ENCODE measurements at places on chromosomes 7 and 10.
A peak's percentile ranks its signal among the peaks of the same experiment; 100 is the strongest.

DNA sequence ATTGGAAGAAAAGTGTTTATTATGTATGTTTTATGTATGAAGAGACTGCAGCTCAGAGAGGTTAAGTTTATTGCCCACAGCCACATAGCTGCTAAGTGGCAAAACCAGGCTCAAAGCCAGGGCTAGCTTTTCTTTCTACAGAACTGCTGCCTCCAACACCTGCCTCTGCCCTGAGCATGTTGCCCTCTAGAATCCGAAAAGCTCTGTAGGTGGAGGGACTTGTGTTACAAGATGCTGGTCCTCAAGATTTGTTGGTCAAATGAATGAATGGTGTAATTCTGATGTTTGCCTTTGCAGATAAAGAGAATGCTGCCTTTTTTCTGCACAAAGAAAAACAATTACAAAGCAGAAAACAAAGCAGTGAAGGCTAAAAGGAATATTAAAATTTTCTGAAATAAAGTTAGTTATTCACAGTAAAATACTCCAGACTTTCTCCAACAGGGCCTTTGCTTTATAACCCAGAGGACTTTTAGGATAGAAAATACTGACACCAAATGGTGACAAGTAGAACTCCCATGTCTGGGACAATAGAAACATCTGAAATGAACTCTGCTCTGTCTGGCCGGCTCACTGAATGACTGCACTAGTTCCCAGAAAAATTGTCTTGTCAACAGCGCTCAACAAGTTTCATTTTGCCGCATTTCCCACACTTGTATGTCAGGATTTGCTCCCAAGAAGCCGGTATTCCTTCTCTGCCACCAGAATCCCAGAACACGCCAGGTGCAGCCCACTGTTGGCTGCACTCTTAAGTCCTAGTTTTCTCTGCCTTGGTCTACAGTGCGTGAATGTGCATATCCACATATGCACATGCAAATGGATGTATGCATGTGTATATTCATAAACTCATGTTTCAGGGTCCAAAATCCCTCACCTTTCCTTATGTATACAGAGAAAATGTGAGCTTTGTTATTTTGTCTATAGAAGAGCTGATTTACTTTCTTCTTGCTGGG, 11.0 kb upstream of the DNTT start:
- no peak for DNase-seq

DNA sequence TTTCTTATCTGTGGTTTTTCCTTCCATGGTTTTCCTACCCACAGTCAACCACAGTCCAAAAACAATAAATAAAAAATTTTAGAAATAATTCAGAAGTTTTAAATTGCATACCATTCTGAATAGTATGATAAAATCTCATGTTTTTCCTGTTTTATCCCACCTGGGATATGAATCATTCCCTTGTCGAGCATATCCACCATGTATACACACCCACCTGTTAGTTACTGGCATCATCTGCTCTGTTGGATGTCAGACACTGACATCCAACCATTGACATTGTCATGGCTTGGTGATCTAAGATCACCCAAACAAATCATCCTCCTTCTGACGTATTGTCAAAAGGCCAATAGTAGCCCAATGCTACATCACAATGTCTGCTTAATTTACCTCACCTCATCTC, 749.8 kb downstream of the TNS3 start:
- DNase-seq: no peak

- DNase-seq: peak; percentile 68
These were observed 57.4 kb downstream of the NEUROG3 start for GRCh38 chr10:69515699-69516259.

- DNase-seq: no peak
These were observed 65.9 kb upstream of the ADAM12 start for GRCh38 chr10:126454045-126454751.

DNA sequence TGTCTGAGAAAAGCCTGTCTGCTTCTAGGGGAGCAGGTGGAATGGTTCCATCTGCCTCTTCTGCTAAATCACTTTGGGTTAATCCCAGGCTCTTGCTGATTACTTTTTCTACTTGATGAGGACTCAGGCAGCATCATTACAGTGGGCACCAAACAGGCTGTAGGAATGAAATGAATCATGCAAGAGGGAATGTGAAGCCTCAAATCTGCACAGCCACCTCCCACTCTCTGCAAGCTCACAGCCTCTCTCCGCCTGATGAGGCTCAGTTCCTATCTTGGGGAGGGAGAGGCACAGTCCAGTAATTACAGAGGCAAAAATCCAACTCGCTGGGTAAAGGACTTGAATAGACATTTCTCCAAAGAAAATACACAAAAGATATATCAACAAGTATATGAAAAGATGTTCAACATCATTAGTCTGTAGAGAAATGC, 34.0 kb downstream of the HSPA12A start:
- no peak for DNase-seq

DNA sequence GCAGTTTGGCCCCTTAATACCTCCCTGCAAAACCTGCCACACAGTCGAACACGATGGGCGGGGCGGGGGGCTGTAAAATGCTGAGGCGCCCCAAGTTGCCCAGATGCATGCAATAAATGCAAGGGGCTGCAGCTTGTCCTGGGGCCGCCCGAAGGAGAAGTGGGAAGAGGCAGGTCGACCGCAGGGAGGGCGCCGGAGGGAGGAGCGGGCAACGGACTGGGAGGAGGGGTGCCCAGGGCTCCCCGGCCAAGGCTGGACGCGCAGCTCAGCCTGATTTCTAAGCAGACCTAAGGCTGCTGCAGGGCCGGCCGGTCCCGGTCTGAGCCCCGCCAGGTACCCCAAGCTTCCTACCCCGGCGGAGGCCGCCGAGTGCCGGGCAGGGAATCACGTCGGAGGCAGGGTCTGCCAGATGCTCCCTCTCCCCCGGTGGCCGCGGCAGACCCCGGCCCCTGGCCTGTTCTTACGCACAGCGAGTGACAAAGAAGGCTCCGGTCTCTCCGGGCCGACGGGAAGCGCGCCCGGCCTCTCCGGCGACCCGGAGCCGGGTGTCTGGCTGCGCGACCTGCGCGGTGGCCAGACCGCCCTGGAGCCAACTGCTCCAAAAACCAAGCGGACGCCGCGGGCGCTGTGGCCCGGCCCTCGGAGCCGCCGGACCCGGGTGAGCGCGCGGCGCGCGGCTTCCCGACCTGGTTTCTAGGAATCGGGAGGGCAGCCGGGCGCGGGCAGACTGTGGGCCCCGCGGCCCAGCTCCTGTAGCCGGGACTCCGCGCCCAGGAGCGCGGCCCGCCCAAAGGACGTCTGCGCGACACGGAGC, 744 bp upstream of the EBF3 start:
- no peak for DNase-seq

DNA sequence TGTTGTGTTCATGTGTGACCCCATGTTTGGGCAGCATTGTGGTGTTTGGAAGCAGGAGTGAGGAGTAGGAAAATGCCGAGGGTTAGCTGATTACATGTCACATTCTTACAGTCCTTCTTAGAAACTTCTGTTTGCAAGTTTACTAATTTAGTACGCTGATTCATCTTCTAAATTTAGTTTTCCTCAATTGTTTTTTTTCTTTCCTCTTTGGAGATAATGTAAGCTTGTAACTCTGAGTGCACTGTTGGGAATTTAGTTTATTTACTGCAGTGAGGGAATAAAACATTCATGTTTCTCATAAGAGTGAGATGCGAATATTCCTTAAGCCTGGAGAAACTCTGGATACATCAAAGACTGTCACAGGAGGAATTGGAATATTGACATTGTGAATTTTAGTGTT, 135.0 kb downstream of the NT5C2 start:
- DNase-seq: no peak

DNA sequence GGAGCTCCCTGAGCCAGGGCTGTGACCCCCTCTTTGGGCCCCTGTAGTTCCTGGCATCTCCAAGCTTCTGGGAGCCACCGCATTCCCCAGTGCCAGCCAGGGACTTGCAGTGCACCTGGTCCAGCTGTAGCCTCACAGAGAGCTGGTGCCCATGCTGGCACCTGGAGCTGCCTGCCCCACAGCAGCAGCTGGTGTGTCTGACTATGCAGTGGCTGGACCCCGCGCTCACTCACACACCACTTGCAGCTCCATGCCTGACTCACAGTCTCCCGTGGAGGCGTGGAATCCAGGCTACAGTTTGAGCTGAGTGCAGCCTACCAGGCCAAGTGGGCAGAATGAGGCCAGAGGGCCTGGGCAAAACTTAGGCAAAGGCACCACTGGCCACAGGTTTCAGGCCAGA, 102.2 kb upstream of the NAMPT start:
- DNase-seq: no peak
